A549 treated with Hydrocortisone at 1 μM for 4 hours (cell line): ENCODE measurements at places on chromosomes 7 and 10. TPM values are rescaled to one million over a fixed set of nuclear protein-coding genes. Genes with fewer than 3 reads are reported as not detected.

The C7orf57 gene
- 0.12 to 0.31 TPM (median 0.26 TPM) in 5 replicates for total RNA-seq

The NPFFR1 gene
- not detected in 5 replicates for total RNA-seq

The FERD3L gene
- total RNA-seq, result not detected in 5 replicates

The SPOCK2 gene
- 0.29 to 0.53 TPM (median 0.37 TPM) in 5 replicates for total RNA-seq

The LRIT1 gene
- not detected in 5 replicates for total RNA-seq

The HTRA1 gene
- total RNA-seq, result 48.4 to 63.5 TPM (median 53.0 TPM) in 5 replicates

The AZGP1 gene
- total RNA-seq, result not detected in 5 replicates

The ARHGEF35 gene
- 0.37 to 0.68 TPM (median 0.39 TPM) in 5 replicates for total RNA-seq

The SPDYE16 gene
- not detected in 5 replicates for total RNA-seq

The TEX47 gene
- not detected in 5 replicates for total RNA-seq

The SEMA4G gene
- total RNA-seq, result 6.9 to 8.5 TPM (median 7.8 TPM) in 5 replicates

The IDI2 gene
- total RNA-seq, result 0.06 TPM in 1 of 5 replicates, not detected in the others

The CYP2E1 gene
- total RNA-seq, result 0.16 to 0.29 TPM (median 0.21 TPM) in 4 of 5 replicates, not detected in the other

The SLF2 gene
- total RNA-seq, result 8.0 to 10.8 TPM (median 9.5 TPM) in 5 replicates

The DNAJC12 gene
- 47.0 to 62.1 TPM (median 57.0 TPM) in 5 replicates for total RNA-seq
